ENCODE measurements at places on chromosomes 1 and 21. TPM values are rescaled to one million over a fixed set of nuclear protein-coding genes. Genes with fewer than 3 reads are reported as not detected.
A peak's percentile ranks its signal among the peaks of the same experiment; 100 is the strongest.

GRCh38 chr1:227388214-227389168 lies 70.2 kb upstream of the CDC42BPA start:
- DNase-seq: no peak

GRCh38 chr1:48093696-48094528 lies 96.7 kb upstream of the TRABD2B start:
- peak; percentile 93 for DNase-seq

- peak; percentile 82 for DNase-seq
Observed at GRCh38 chr1:42765832-42766740, 742 bp downstream of the P3H1 start.

GRCh38 chr1:8878448-8878697 lies at the start of gene ENO1:
Gene ENO1 (minus strand): TSS chr1:8878686. CDS start chr1:8874908, 3,778 bp downstream.
- DNase-seq: no peak

DNA sequence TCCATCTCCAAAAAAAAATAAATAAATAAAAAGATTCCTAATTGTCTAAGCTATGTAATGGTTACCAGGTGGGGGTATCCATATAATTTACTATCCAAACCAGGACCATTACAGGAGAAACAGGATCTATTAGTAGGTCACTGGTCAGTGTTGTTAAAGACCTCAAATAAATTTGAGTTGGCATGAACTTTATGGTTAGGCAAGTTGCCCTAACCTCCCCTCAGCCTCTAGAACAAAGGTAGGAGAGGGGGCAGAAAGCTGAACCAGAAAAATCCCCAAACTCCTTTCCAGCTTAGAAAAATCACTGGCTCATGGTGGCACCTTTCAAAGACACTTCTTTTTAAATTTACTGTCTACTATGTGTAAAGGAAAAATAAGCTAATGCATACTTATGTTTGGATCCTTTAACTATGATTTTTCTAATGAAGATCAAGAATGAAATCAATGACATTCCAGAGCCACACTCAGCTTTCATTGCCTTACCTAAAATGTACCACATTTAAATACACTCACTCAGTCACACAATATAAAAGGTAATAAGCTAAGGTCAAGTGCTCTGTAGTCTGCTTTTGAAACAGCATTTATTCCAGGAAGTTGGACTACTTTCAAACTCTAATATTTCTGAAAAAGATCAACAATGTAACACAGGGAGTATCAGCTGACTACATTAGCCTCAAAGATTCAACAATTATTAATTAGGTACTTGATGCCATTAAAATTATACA lies 13.8 kb downstream of the EIF4G3 start:
- no peak for DNase-seq

DNA sequence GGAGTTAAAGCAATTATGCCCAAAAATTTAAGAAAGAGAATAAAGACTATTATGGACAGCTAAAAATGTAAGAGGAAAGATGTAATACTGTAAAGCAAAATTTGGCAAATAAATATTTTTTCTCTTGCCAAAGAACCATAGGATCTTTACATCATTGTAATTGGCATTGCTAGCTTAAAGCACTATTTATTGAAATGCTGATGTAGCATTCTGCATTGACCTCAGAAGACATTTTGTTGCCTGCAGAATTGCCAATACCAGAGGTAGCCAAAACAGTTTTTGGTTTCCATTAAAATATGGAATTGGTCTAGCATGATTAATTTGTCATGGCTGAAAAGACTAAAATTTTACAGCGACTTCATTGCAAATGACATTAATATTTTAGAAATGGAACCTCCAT lies 191.5 kb upstream of the CHODL start:
- no peak for DNase-seq

Gene EVA1C
- total RNA-seq: 63.4 TPM

Gene JAM2
- total RNA-seq: 12.0 TPM

Measured in kidney (tissue), 22 donors.